Gastroesophageal sphincter (tissue), 4 donors: ENCODE measurements at places on chromosomes 12 and 14. TPM values are rescaled to one million over a fixed set of nuclear protein-coding genes. Genes with fewer than 3 reads are reported as not detected.
A peak's percentile ranks its signal among the peaks of the same experiment; 100 is the strongest.

- ATAC-seq: no peak
These were observed 1118.9 kb downstream of the VRK1 start for GRCh38 chr14:97916100-97916499.

Gene ZNF140
- total RNA-seq: 29.7 TPM

DNA sequence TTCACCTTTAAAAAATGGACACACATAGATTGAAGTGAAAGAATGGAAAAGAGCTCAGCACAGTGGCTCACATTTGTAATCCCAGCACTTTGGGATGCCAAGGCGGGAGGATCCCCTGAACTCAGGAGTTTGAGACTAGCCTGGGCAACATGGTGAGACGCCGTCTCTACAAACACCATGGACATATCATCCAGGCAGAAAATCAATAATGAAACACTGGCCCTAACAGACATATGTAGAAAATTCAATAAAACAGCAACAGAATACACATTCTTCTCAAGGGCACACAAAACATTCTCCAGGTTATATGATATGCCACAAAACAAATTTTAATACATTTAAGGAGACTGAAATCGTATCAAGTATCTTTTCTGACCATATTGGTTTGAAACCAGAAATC is 7.4 kb downstream of the WASHC3 start:
- ATAC-seq: no peak

GRCh38 chr12:6620137-6620884 is 13.1 kb upstream of the CHD4 start:
- ATAC-seq: peak; percentile 55

DNA sequence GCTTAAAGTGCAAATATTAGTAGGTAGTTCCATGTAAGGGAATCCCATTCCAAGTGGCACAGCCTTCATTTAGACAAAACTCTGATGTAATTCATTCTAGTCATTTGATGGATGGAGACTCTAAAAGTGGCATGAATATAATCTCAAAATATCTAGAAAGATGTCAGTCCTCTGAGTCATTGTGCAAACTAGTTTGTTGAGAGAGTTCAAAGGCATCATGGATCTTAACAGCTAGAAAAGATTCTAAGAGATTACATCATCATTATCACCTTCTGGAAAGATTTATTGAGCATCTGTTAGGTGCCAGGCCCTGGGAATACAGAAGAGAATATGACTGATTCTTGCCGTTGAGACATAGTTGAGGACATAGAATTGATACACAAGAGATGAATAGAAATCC is 30.7 kb downstream of the CRADD start:
- ATAC-seq: no peak

Gene MUCL1
- total RNA-seq: not detected

Gene RNASE1
- total RNA-seq: 406 TPM

Gene IRAK3
- 11.1 TPM for total RNA-seq

GRCh38 chr12:57110104-57111030 is 795 bp downstream of the STAT6 start:
- ATAC-seq: no peak

Gene PMEL
- 4.7 TPM for total RNA-seq

Gene C14orf132
- total RNA-seq: 135 TPM

- no peak for ATAC-seq
These were observed 151.3 kb downstream of the RAD51B start for GRCh38 chr14:67970923-67971322.
